Coronary artery (tissue), 2 donors: ENCODE measurements at places on chromosomes 3 and 15.

- DNase-seq, result no peak
These were observed 2.5 kb upstream of the LPP start for GRCh38 chr3:188151438-188151837.

GRCh38 chr15:67399925-67400324 lies 121.0 kb upstream of the C15orf61 start:
- no peak for DNase-seq

GRCh38 chr15:90388462-90389380 lies 679 bp downstream of the IQGAP1 start:
- DNase-seq, result peak; percentile 91

GRCh38 chr15:74978503-74978902 lies 16.9 kb upstream of the SCAMP5 start:
- no peak for DNase-seq

DNA sequence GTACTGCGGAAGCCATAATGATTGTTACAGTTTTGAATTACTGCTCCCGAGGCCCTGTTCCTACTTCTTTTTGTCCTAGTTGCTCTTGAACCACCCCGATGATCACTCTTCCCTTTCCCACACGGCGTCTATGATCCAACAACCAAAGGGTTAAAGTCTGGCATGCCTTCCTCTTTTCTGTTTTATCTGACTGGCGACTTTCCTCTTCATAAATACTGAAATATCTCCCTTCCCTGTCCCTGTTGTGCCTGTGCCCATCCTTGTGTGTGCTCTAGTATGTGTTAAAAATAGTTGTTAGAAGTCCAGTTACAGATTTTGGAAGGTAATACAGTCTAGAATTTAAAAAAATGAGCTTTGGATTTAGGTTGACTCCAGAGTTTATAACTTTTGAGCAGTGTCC lies 83.6 kb downstream of the AKAP13 start:
- no peak for DNase-seq

DNA sequence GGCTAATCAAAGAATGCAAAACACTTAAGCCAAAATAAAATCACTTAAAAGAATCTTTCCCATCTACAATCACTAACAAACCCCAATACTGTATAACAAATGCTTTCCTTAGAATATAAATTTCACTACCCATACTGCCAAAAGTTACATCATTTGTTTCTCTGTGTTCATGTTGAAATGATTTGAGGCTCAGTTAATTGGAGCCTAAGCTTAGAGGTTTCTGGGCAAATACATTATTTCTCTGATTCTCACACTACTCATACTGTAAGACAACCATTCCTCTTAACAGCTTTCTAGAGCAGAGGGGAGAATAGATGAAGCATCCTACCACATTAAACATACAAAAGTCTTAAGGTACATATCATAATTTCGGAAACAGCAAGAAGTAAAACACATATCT lies 2.1 kb downstream of the RIOX2 start:
- no peak for DNase-seq
